Vein endothelial cell (primary cell): ENCODE measurements at places on chromosomes 7 and 10. TPM values are rescaled to one million over a fixed set of nuclear protein-coding genes. Genes with fewer than 3 reads are reported as not detected.

RNF32 gene
- under 0.01 TPM in 1 of 2 replicates, not detected in the other for total RNA-seq

TMEM130 gene
- total RNA-seq = not detected in 2 replicates

OR2F1 gene
- not detected in 2 replicates for total RNA-seq

NODAL gene
- not detected in 2 replicates for total RNA-seq

AOAH gene
- 0.10 and 0.65 TPM in 2 replicates for total RNA-seq

SLC18A3 gene
- total RNA-seq = not detected in 2 replicates
